ENCODE measurements at places on chromosomes 16 and 17.

DNA sequence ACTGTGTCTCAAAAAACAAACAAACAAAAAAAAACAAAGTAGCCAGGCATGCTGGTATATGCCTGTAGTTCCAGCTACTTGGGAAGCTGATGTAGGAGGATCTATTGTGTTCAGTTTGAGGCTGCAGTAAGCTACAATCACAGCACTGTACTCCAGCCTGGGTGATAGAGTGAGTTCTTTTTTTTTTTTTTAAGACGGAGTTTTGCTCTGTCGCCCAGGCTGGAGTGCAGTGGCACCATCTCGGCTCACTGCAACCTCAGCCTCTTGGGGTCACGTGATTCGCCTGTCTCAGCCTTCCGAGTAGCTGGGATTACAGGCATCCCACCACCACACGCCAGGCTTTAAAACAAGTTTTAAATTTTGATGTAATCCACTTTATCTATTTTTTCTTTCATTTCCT is 80.2 kb upstream of the STAC2 start:
- DNase-seq = no peak

DNA sequence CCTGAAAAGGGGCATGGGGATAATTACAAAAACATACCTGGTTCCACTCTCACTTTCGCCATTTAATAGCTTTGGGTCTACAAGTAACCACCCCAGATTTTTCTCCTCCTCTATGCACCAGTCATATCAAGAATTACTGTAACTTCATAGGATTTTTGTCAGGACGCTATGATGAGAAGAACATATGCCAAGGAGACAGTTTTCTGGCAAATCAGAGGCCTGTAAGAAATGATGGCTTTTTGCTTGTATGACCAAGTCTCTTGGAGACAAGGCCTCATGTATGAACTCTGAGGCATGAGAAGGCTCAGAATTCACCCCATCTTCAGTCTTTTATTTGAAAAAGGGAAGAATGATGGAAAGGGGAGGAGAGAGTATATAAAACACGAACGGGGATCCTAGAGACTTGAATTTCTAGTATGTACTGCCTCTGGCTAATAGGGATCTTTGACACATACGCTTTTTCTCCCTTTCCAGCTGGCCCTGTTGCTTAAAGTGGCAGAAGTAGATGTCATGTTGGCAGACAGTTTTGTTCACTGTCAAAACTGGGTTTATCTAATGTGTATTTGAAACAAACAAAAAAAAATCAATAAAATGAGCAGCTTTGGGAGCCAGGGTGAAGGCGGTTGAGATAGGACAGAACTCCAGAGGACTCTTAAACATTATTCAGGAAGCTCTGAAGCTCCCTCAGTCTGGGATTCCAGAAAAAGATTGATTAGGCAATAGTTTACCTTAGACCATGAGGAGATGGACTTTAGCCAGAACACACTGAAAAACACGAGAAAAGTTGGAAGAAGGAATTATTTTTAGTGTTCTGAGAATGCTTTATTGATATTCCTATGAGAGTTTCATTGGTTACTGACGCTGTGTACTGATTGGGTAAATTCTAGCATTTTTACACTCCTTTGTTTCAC is 656.6 kb downstream of the WWOX start:
- no peak for DNase-seq

- no peak for DNase-seq
Measured at GRCh38 chr16:1926271-1926670, 8.1 kb upstream of the HS3ST6 start.

DNA sequence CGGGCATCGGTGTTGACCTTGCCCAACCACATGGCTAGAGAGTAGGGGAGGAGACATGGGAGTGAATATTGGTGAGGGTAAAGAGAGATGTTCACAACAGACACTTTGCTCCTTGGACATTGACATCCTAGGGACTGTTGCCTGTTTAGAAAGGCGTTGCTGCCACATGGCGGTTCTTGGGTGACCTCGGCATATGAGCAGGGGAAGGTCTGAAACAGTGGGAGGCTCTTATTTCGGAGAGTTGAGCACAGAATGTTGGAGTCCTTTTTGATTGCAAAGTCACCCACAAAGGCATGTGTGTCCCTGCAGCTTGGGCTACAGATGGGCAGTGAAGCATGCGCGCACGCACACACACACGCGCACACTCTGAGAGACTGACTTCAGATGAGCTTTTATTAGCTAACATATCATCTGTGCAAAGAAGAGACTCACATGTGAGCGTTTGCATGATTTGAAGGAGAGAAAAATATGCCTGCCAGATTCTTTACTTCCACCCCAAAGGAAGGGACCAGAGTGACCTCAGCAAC is 104.4 kb downstream of the SHISA9 start:
- DNase-seq = no peak

GRCh38 chr17:8277317-8277716 is 11.2 kb upstream of the RANGRF start:
- no peak for DNase-seq

GRCh38 chr16:5036228-5037156 is 2.8 kb upstream of the NAGPA start:
- DNase-seq = no peak

DNA sequence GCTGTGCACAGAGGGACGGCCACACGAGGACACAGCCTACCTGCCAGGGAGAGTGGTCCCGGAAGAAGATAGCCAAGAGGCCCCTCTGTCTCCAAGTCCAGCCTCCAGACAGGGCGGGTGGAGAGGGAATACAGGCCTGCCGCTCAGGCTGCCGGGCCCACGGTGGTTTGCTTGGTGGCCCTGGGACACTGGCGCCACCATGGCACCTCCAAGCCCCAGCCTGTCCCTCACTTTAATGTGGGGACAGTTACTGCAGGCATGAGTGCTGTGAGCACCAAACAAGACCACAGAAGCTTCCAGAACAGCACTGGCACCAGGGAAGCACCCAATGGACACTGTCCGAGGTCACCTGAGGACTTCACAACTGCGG is 22.0 kb upstream of the CHMP6 start:
- DNase-seq = no peak

DNA sequence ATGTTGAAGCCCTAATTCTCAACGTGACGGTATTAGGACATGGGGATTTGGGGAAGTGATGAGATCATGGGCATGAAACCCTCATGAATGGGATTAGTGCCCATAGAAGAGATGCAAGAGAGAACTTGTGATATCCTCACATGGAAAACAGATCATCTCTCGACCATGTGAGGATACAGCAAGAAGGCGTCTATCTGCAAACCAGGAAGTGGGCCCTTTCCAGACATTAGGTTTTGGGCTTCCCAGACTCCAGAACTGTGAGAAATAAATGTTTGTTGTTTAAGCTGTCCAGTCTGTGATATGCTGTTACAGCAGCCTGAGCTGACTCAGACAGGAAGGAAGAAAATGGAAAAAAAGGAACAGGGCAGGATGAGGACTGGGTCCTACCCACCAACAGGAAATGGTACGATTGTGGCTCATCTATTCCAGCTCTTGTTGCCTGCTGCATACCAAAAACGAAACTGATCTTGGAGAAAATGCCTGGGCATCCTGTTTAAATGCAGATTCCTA is 21.9 kb upstream of the SSTR2 start:
- DNase-seq = no peak

GRCh38 chr17:35799942-35800341 is 4.5 kb upstream of the MMP28 start:
- DNase-seq = no peak

DNA sequence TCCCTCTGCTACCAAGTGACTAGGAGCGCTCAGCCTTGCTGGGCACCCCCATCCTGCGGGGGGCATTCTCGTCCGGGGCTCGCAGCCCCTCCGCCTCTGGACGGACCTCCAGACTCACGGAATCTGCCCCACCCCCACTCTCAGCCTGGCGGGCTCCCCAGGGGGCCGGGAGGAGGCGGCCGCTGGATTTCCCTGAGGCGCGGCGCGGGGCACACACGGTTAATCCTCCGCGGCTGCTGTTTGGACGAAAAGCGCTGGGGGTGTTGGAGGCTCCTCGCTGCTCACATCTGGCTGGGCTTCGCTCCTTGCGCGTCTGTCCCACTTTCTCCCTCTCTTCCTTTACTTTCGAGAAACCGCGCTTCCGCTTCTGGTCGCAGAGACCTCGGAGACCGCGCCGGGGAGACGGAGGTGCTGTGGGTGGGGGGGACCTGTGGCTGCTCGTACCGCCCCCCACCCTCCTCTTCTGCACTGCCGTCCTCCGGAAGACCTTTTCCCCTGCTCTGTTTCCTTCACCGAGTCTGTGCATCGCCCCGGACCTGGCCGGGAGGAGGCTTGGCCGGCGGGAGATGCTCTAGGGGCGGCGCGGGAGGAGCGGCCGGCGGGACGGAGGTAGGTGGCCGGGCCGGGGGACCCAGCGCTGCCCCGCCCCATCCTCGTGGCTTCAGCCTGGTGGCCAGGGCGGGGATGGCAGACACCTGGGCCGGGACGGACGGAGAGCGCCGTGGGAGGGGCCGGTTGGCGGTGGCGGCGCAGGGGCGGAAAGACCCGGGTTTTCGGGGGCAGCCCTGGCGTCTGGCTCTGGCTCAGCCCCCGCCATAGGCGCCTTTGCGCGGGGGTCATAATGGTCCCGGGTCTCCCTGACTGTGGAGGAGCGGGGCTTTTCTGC is at the start of gene C1QTNF1:
Gene C1QTNF1, plus strand, starts transcription at position 284 of the 886 bp plus-strand sequence. CDS start 19,800 bp downstream, outside the sequence.
- DNase-seq = peak; percentile 38

- DNase-seq = no peak
Measured at GRCh38 chr16:77925531-77925930, 96.8 kb upstream of the CLEC3A start.

GRCh38 chr16:85879549-85879948 is 19.4 kb upstream of the IRF8 start:
- no peak for DNase-seq

DNA sequence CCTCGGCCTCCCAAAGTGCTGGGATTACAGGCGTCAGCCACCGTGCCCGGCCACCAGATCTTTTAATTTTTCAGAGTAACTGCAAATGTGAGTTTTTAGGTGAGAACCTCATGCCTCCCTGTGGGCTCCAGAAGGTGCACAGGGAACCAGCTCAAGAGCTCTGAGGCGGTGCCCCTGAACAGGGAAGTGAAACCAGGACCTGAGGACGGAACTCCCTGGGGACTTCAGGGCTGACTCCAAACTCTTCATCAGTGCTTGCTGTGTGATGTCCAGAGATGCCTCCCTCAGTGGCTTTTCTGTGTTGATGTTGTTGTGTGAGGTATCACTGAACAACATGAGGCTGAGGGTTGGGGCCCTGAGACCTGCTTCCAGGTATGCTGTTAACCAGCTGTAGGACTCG is 23.8 kb downstream of the SLC12A3 start:
- peak; percentile 55 for DNase-seq

DNA sequence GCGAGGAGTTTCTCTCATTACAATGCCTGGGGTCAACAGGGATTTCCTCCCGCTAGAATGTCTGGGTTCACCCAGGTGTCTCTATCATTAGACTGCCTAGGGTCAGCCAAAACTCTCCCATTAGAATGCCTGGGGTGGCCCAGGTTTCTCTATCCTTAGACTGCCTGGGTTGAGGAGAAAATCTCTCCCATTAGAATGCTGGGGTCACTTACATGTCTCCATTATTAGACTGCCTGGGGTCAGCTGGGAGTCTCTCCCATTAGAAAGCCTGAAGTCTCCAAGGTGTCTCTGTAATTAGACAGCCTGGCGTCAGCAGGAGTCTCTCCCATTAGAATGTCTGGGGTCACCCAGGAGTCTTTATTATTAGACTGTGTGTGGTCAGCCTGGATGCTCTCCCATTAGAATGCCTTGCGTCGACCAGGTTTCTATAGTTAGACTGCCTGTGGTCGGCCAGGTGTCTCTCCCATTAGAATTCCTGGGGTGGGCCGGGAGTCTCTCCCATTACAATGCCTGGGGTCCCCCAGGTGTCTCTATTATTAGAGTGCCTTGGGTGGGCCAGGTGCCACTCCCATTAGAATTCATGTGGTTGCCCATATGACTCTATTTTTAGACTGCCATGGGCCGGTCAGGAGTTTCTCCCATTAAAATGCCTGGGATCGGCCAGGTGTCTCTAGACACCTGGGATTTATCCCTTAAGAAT is 2272.1 kb downstream of the TP53TG3F start:
- DNase-seq = no peak

DNA sequence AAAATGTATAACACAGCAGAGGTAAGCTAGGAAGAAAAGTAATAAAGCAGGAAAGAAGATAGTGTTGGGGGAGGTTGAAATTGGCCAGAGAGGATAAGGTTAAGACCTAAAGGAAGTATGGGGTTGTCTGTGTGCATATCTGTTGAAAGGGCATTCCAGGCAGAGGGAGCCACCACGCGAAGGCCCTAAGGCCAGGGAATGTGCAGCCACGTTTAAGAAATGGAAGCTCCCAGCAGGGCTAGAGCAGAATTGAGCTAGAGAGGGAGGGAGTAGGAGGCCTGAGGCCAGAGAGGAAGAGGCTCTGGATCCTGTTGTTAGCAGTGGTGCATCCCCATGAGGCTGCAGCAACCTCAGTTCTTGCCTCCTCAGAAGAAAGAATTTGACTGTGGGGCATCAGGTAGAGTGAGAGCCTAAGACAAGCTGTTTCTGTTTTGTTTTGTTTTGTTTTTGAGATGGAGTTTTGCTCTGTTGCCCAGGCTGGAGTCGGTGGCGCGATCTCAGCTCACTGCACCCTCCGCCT is 59.0 kb upstream of the CACNG5 start:
- DNase-seq = no peak

GRCh38 chr17:10735821-10736220 is 6.0 kb upstream of the TMEM220 start:
- no peak for DNase-seq

DNA sequence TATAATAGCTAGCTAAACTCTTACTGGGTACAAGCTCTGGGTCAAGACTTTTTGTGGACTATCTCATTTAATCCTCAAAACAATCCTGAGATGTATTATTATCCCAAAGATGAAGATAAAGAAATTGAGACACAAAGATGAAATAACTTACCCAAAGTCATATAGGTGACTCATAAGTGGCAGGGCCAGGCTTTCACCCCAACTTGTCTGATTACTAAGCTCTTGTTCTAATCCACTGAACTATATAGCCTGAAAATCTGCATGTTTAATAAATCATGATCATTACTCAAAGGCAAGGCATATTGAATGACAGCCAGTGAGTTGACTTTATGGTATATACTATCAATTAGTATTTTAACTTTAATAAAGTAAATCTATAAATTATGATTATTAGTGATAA is 77.4 kb downstream of the SKAP1 start:
- no peak for DNase-seq

DNA sequence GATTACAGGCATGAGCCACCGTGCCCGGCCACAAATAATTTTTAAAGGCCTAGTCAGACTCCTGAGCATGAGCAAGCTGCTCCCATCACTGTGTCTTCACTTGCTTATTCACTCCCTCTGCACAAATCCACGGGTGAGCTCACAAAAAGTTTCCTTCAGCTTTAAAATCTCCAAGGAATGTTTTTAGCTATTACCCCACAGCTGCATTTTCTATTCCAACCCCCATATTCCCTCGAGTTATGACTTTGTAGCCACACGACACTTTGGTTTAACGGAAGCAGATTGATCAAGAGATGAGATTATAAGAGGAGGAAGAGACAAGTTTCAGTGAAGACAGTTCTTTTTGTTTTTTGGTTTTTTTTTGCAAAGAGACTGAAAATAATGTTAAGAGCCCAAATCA is 49.1 kb upstream of the SLC25A19 start:
- DNase-seq = no peak
